ENCODE measurements at places on chromosomes 2 and 18.

DNA sequence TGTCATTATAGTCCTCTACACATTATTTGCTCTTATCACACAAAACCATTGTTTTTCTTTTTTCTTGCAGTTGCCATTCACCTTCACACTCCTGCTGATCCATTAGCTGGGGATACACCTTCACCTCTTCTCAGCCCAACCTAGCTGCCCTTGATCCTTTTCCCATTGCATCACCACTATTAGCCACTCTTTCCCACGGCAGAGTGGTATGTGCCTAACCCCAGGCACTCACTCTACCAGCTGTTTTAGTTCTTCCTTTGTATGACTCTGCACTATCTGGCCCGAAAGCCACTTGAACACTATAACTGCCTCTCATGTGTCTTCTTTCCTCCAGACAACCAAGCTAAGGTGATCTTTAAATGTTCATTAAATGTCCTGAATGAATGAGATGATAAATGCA lies 145.4 kb upstream of the PIK3C3 start:
- DNase-seq = no peak

GRCh38 chr18:25340762-25341161 lies 11.2 kb downstream of the ZNF521 start:
- DNase-seq = no peak

- no peak for DNase-seq
These were observed 38.5 kb downstream of the MTERF4 start for GRCh38 chr2:241063587-241063986.

- no peak for DNase-seq
These were observed 240.1 kb downstream of the FAM210A start for GRCh38 chr18:13486284-13486683.

GRCh38 chr18:42437646-42438045 lies 482.6 kb downstream of the PIK3C3 start:
- DNase-seq = no peak

Measured in activated CD8-positive, alpha-beta memory T cell treated with anti-CD3 and anti-CD28 coated beads for 4 hours (primary cell).